Substantia nigra (tissue), 51 donors: ENCODE measurements at places on chromosomes 7 and 10.

DNA sequence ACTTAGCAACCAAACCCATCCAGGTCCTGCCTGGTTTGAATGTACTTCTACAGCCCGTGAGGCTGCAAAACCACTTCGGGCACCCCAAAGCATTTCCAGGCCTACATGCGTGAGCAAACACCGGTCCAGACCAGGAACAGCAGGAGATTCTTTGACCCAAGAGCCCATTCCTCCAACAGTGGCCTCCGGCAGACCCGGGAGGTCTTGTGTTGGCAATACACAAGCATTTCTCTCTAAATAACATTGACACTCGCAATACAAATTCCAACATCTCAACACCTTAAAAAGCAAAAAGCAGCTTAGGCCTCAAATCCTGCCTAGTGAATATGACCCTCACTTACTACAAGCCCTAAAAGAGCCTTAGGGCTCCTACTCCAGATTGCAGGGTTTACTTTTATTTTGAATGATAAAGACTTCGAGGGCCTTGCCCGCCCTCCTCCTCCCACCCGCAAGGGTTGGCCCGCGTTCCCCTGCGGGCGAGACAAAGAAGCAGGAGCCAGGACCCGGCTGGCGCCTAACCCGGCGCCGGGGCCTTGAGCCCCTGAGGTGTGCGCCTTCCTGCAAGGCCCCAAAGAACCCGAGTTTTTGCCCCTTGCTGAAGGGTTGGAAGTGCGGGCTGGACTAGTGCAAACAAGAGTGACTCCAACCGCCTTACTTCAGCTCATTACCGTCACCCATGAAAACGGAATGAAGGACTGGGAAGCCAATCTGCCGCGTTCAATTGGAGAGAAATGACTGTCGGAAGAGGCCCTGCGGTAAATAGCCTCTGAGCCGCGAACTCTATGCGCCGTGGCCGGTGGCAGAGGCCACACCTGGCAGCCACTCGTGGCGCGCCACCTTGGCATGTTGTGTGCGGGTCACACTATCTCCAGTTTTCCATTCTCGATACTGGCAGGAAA, 3.4 kb upstream of the DLX6 start:
- DNase-seq = no peak

GRCh38 chr10:124175701-124176348, 82.4 kb upstream of the CHST15 start:
- DNase-seq = no peak

GRCh38 chr10:130807096-130807495, 504.4 kb downstream of the TCERG1L start:
- DNase-seq = no peak

DNA sequence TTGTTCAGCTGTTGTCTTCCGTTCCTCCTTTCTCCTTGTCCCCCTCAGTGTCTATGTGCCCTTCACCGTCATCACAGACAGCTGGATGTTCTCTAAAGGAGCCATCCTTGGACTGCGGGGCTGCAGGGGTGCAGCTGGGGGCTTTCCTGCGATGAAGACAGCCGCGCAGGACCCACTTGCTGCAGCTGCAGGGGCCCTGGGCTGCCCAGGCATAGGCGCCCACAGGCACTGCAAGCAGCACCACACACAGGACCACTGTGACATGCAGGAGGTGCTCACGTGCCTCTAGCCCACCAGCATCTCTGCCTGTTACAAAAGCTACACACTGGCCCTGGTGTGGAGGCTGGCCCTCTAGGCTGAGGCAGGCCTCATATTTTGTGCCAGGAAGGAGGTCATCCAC, 3.4 kb downstream of the LRIT2 start:
- no peak for DNase-seq

DNA sequence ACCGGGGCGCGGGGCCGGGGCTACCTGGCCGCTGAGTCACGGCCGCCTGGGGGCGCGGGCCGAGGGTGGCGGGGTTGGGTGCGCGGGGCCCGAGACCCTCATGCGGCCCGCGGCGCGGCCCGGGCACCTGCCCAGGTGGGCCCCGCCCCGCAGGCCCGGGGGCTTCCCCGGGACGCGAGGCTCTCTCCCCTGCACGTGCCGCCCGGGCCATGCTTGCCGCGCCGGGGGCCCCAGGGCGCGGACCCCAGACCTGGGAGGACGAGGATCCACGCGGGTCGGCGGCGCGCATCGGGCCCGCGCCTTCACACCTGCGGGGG, 402 bp downstream of the MAFK start:
- peak; percentile 78 for DNase-seq

DNA sequence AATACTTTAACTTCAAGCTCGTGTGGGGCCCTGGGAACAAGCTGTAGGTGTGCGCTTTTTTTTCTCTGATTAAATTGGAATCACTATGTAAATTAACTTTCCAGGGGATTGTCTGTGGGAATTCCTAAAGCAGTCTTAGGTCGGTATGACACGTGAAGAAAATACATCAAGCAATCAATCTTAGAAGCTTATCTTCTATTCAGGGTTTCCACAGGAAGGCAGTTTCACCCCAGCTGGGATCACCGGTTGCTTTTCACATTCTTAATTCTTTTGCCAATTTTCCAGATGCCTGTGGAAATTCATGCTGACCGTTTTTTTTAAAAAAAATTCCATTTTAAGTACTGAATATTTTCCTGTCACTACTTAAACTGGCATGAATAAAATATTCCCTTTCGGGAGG, 41.9 kb downstream of the CAMK1D start:
- DNase-seq = no peak

GRCh38 chr7:94056796-94057207, 52.6 kb upstream of the BET1 start:
- DNase-seq = no peak
